ENCODE measurements at places on chromosomes 2 and 18. TPM values are rescaled to one million over a fixed set of nuclear protein-coding genes. Genes with fewer than 3 reads are reported as not detected.
A peak's percentile ranks its signal among the peaks of the same experiment; 100 is the strongest.

ACADL gene
- not detected for total RNA-seq

DNA sequence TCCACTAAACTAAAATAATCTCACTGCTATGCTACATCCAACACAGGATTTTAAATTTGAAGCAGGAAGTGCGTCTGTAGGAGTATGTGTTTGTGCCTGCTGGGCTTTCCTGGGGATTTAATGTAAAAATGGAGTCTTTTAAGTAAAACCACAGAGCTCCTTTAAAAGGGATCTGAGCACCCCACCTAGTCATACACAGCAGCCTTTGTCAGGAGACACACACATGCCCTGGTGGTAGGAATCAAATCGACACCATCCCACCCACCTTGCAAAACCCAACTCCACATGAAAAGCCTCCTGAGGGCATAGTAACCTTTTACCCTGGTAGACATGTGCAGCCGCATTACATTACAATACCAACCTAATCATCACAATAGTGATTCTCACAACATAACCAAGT is 29.1 kb downstream of the UXS1 start:
- DNase-seq: no peak

DNA sequence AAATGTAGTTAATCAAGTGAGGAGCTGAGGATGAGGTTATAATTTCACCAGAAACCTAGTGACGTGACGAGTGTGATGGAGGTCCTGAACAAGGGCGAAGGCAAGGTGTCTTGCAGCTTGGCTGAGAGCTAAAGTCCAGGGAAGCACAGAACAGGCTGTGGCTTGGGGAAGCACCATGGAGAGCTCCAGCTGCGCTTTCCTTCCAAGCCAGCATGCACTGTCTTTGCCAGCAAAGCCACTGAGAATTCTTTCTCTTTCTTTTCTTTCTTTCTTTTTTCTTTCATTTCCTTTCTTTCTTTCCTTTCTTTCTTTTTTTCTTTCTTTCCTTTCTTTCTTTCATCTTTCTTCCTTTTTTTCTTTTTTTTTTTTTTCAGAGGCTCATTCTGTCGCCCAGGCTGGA is 239.3 kb downstream of the FBXO15 start:
- peak; percentile 52 for DNase-seq

GRCh38 chr2:28313220-28313784 is 79.4 kb upstream of the FOSL2 start:
- no peak for DNase-seq

DNA sequence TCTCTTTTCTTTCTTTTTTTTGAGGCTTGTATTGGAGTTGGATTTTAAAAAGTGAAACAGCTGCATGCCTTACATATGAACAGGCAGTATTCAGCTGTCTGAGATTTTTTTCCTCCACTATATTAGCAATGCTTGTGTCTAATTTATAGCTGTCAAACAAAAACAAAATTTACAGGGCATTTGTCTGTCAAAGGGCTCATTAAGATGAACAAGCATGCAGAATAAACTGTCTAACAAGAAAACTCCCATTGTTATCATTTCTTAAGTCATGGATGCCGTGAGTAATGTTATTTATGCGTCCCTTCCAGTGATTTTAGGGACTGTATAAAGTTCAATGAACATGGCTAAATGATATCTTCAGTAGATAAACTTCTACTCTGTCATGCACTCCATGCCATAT is 674.7 kb downstream of the PLCL1 start:
- no peak for DNase-seq
